ENCODE measurements at places on chromosomes 13 and 19.

- DNase-seq = no peak
Measured at GRCh38 chr13:50598338-50598737, 245.2 kb downstream of the DLEU7 start.

GRCh38 chr19:35138305-35138892 is at the start of gene FXYD1:
Gene FXYD1, plus strand, starts transcription at chr19:35138824. Its CDS starts 1,256 bp downstream, at chr19:35140080.
- no peak for DNase-seq

- no peak for DNase-seq
Measured at GRCh38 chr13:99811067-99811700, 160.4 kb downstream of the ZIC5 start.

DNA sequence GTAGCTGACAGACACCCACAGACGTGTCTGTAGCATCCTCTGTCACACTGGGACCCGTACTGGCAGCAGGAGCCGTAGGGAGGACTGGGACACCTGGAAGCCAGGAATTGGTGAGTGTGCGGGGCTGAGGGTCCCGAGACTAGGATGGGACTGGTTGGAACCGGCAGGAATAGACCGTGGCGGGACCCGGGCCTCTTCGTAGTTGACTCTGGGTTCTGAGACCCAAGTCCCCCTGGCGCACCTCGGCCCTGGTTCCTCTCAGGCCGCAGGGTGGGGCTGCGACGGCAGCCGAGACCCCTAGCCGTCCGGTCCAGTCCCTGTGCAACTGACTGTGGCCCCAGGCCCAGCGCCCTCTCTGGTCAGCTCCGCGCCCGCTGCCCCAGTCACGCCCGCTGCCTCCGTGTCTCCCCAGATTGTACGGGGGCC is 64.7 kb downstream of the ZNF823 start:
- DNase-seq = no peak

GRCh38 chr13:80160110-80160509 is 180.8 kb downstream of the SPRY2 start:
- DNase-seq = no peak

- DNase-seq = no peak
Measured at GRCh38 chr13:36834299-36834698, 15.3 kb downstream of the RFXAP start.

All from stimulated activated CD8-positive, alpha-beta memory T cell treated with anti-CD3 and anti-CD28 coated beads, Interleukin-2, amount 100 ng/mL, for 1 hour (primary cell).